HS-27A (cell line): ENCODE measurements at places on chromosomes 6 and 20.

DNA sequence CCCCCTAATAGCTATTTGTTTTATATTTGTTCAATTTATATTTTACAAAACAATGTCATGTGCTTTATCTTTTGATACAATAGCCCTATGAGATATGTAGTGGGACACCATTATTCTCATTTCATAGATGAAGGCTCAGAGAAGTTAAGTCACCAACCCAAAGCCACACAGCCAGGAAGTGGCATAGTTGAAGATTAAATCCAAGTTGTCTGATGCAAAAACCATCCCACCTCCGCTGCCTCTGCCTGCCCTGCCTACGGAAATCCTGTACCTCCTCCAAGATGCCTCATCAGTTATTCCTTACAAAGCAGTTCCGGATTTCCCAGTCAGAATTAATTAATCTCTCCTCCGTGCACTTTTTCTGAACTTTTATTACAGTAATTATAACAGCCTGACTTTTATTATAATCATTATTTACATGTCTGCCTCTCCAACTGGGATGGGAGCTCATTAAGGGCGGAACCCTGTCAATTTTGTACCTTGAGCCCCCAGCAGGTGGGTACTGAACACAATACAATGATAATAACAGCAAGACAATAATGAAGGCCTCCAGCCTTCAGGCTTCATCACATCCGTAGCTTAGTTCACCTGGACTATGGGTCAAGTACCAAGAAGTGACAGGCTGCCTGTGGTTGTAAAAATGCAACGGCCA, 54.7 kb downstream of the LRFN2 start:
- DNase-seq = no peak

- DNase-seq = no peak
These were observed 71.3 kb downstream of the SLC22A3 start for GRCh38 chr6:160419488-160419887.

GRCh38 chr6:159461266-159461665, 231.8 kb downstream of the SOD2 start:
- no peak for DNase-seq

DNA sequence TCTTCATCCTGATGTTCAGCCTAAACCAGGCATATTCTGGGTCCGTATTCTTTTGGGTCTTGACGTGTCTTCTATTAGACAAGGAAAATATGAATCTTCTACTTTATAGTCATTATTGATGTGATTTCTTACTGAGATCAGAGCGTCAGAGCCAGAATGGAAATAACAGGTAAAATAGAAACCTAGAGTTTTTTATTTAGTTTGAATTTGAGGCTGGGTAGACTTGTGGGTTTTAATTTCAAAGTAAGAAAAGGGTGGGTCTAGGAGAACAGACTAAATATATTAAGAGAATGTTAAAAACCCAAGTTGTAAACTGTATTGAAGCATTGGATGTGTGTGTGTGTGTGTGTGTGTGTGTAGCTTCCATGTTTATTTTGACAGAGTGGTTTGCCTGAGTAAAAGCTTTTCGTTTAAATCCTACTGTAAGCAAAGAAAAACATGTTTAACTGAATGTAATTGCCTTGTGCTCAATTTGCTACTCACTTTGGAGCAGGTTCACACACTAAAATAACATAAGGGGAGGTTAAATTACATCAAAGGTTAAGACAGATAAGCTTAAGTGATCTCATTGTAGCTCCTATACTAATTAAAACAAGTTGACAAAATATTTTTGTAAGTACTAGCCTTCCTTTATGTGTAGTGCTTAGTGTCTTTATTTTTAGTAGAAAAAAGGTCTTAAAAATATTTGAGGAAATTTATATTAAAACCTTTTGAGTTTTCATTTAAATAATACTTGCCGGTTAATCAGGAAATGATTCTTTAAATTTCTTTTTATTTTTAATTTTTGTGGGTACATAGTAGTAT, 17.4 kb downstream of the HECA start:
- no peak for DNase-seq

GRCh38 chr6:152575621-152576150, 61.5 kb downstream of the SYNE1 start:
- no peak for DNase-seq

- DNase-seq = no peak
These were observed 77.0 kb downstream of the FOXA2 start for GRCh38 chr20:22507240-22507961.

GRCh38 chr20:5843054-5843592, 92.9 kb downstream of the SHLD1 start:
- DNase-seq = no peak

GRCh38 chr20:51750037-51750769, 18.0 kb downstream of the ATP9A start:
- DNase-seq = peak; percentile 91

DNA sequence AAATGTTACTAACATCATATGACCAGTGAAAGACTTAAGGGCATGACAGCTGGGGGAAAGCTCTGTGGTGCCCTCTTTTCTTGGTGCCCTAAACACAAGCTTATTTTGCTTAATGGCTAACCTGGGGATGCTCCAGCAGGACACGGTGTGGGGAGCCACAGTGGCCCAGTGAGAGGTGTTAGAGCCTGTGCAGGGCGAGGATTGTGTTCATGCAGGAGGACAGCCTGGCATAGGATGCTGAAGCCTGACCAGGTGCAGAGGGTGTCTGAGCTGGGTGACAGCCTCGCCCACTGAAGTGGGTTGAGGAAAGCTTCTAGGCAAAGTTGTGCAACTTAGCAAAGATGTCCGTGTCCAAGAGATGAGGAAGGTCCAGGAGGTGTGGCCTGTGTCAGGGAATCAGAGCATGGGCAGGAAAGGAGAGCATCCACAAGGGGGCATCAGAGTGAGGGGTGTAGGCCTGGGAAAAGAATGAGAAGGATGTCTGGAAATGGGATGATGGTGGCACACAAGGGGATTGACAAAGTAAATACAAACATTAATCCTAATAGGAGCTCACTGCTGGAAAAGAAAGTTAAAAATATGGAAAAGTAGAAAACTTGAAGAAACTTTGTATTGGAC, 33.9 kb downstream of the SLC17A4 start:
- peak; percentile 45 for DNase-seq

GRCh38 chr6:106206905-106207304, 118.7 kb downstream of the ATG5 start:
- no peak for DNase-seq

DNA sequence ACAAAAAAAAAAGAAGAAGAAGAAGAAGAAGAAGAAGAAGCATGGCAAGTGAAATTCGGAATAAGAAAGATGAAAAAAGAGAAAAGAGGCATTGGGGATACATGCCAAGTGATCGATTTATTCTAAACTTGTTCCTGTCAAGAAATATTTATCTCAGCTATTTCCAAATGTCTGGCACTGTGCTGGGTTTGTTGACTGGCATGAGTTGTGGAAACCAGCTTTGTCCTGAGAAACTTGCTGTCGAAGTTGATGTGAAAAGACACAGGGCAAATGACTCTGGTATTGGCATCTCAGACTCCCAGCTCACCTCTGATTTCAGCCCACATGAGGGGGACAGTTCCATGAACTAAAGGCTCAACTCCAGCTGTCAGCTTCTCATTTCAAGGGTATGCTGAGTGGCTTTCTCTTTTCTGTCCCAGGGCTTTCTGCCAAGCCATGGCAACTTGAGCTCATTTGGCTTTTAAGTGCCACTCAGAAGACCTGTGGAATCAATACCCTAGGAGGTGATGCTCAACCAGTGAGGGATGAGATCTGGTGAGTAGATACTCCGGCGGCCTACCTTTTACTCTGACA, 253.3 kb upstream of the JAG1 start:
- DNase-seq = no peak

DNA sequence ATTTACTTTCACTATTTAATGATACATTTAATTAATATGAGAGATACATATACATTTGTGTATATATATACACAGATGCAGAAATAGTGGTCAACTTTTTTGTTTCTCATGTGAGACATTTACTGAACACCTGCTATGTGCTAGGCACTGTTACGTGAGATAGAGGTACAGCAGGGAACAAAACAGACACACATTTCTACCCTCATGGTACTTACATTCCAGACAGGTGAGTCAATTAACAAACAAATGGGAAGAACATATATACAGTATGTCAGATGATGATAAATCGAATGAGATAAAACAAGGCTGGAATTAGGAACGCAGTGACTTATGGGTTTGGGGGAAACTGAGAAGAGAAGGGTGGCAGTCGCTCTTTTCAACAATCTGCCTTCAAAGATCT, 5.1 kb downstream of the TFB1M start:
- no peak for DNase-seq

GRCh38 chr6:36727505-36728021, 29.9 kb downstream of the RAB44 start:
- no peak for DNase-seq
